ENCODE measurements at places on chromosomes 5 and 9. TPM values are rescaled to one million over a fixed set of nuclear protein-coding genes. Genes with fewer than 3 reads are reported as not detected.
A peak's percentile ranks its signal among the peaks of the same experiment; 100 is the strongest.

DNA sequence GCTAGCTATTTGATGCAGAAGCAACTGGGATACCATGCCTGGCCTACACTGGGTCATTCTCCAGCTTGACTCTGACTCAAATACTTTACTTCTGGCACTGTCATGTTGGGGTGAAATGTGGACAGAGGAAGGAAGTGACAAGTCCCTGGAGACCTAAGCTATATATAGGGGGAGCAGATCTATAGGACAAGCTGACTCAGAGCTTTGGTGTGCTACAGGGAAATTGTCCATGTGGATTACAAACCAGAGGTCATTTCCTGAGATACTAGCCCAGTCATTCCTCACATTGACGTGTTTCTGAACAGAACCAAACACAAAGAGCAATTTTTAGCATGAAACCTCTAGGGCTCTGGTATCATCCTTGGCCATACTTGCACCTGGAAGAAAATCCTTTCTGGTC lies 531.6 kb upstream of the CLINT1 start:
- no peak overlapping the region for H3K4me3 ChIP-seq
- no peaks in the 10 kb centered on the region for H3K4me1 ChIP-seq
- no peak for DNase-seq
- H3K36me3 ChIP-seq: no peaks in the 10 kb centered on the region

DNA sequence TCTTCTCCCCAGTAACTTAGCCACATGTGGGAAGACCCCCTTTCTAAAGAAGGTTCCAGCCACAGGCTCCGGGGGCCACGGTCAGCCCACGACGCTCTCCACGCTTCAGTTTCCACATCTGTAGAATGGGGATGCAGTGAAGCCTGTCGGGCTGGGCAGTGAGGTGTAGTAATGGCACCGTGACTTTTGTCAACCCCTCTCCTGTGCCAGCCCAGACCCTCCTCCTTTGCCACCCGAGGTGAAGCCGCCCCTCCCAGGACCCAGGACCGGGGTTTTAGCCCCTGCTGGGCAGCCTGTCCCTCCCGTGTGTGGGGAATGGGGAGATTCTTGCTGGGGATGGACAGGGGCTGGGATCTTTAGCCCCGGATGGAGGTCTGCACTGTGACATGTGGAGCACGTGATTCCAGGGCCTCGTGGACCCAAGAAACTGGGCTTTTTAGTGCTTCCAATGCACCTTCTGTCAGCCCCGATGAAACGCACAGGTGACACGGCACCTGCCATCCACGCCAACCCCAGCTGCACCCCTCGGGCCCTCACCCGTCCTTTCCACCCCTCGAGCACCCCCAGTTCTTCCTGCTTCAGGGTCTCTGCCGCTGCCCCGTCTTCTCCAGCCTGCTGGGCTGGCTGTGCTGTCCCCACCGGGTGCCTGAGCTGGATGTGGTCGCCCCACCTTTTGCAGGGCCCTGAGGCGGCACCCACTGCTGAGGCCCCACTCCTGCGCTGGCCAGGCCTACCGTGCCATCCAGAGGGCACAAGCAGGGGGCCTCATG lies 13.4 kb upstream of the RNU6ATAC start:
- H3K36me3 ChIP-seq: no peaks in the 10 kb centered on the region
- H3K4me3 ChIP-seq: no peak overlapping the region
- no peak overlapping the region for H3K27ac ChIP-seq
- peaks cover 16% of the 10 kb centered on the region for H3K4me1 ChIP-seq
- peak; percentile 4 for DNase-seq

- H3K36me3 ChIP-seq: no peaks in the 10 kb centered on the region
- no peaks in the 10 kb centered on the region for H3K4me1 ChIP-seq
- no peak overlapping the region for H3K27ac ChIP-seq
- DNase-seq: no peak
- H3K27me3 ChIP-seq: peaks cover 20% of the 10 kb centered on the region
- no peak overlapping the region for H3K4me3 ChIP-seq
These were observed 56.8 kb upstream of the TMEM252 start for GRCh38 chr9:68597362-68597997.

GRCh38 chr5:149423049-149423793 lies 44.1 kb upstream of the IL17B start:
- DNase-seq: no peak
- H3K27ac ChIP-seq: no peak overlapping the region
- peaks cover 15% of the 10 kb centered on the region for H3K4me1 ChIP-seq
- H3K36me3 ChIP-seq: no peaks in the 10 kb centered on the region
- H3K27me3 ChIP-seq: no peaks in the 10 kb centered on the region

GRCh38 chr5:113084402-113085083 lies 107.9 kb downstream of the DCP2 start:
- H3K27me3 ChIP-seq: no peaks in the 10 kb centered on the region
- no peaks in the 10 kb centered on the region for H3K4me1 ChIP-seq
- DNase-seq: no peak
- H3K27ac ChIP-seq: no peak overlapping the region
- no peak overlapping the region for H3K4me3 ChIP-seq
- no peaks in the 10 kb centered on the region for H3K36me3 ChIP-seq

GRCh38 chr5:131196331-131196730 lies 25.6 kb downstream of the LYRM7 start:
- peaks cover 10% of the 10 kb centered on the region for H3K4me1 ChIP-seq
- H3K4me3 ChIP-seq: no peak overlapping the region
- no peaks in the 10 kb centered on the region for H3K27me3 ChIP-seq
- peaks cover 2% of the 10 kb centered on the region for H3K36me3 ChIP-seq

DNA sequence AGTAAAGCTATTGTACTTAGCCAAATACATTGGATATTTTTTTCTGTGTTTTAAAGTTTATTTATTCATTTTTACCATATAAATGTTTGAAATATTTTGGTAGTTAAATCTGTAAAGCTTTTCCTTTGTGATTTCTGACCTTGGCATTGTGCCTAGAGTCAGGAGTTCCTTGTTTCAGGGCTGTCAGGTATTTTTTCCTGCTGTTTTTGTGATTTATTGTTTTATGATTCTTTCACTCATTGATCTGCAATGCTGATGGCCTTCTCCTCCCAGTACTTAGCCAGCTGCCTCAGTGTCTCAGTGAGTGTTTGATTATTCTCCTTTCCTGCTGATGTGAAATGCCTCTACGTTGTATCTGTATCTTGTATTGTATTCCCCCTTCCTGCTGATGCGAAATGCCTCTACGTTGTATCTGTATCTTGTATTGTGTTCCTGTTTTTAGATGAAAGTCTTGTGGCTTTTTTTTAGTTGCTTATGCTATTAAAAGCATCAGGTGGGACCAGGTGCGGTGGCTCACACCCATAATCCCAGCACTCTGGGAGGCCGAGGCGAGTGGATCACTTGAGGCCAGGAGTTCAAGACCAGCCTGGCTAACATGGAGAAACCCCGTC lies 61.0 kb downstream of the EHMT1 start:
- H3K4me1 ChIP-seq: peaks cover 20% of the 10 kb centered on the region
- no peaks in the 10 kb centered on the region for H3K27me3 ChIP-seq
- no peak for DNase-seq
- H3K4me3 ChIP-seq: no peak overlapping the region
- peaks cover 17% of the 10 kb centered on the region for H3K36me3 ChIP-seq

DNA sequence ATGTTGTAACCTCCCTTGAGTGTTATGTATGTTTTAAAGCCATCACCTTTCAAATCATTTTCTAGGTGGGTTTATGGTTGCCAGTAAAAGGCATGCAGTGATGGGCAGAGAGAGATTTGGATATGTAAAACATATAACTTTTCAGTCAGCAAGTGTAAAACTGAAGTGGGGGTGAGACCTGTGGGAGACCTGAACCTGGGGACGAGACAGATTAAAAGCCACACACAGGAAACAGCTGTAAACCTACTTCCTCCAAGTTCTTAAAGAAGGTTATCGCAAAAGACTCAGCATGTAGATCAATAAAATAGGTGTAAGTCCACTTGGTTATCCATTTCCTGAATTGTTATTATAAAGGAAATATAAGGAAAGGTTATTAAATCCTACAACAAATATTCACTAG lies 76.6 kb downstream of the YIPF5 start:
- DNase-seq: no peak
- peaks cover 4% of the 10 kb centered on the region for H3K27me3 ChIP-seq
- no peaks in the 10 kb centered on the region for H3K36me3 ChIP-seq

DNA sequence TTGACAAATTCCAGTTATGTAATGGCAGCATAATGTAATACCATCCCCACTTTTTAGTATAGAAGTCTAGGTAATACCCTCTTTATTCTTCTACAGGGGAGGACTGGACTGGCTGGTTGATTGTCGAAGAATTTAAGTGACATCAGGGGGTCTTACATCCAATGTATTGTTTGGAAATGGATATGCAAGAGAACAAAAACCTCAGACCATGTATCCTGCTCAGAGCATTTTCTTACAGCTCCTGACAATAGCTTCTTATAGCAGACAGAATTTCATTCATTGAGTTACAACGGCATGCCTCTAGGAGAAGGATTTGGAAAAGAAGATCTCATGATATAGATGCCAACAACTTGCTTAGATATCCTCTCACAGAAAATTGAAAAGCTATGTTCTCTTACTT lies 2032.3 kb downstream of the EFNA5 start:
- no peak for DNase-seq
- H3K27me3 ChIP-seq: no peaks in the 10 kb centered on the region
- H3K27ac ChIP-seq: no peak overlapping the region
- H3K36me3 ChIP-seq: no peaks in the 10 kb centered on the region

DNA sequence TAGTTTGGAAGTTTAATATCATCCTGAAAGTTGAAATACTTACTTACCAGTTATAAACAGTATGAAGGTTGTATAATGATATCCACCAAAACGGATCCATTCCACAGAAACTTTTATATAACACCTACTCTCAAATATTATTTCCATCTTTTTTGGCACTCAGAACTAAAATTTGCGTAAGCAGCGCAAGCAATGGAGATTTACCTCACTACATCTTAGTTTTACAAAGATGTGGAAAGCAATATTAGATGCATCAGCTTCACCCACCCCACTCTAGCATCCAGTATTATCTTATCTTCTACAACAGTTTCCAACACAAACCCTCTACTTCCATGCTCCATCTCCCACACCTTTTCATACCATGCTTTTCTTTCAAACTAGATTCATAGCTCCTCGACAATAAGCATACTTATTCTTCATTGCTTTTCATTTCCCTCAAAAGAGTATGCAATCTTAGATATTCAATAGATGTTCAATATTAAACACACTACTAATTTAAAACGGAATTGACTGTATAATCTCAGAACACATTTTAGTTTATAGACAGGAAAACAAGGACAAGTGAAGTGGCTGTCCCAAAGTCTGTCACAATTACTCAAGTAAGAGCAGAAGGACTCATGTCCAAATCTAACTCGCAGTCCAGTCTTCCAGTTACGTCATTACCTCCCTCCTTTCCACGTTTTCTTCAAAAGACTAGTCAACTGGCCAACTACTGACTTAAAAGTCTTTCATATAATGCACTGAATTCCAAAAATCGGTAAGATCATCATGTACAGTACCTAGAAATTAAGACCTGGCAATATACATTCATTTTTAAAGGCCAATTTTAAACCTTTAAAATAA lies 2.2 kb downstream of the PPP2CA start:
- DNase-seq: no peak
- H3K4me1 ChIP-seq: peaks cover 66% of the 10 kb centered on the region
- peaks cover 44% of the 10 kb centered on the region for H3K36me3 ChIP-seq
- H3K27ac ChIP-seq: peak overlapping the region; percentile 98
- no peaks in the 10 kb centered on the region for H3K27me3 ChIP-seq

JADE2 gene
- total RNA-seq: 68.0 TPM

ANKRD20A1 gene
- not detected for total RNA-seq

PRRT1B gene
- not detected for total RNA-seq

PKN3 gene
- total RNA-seq: 14.6 TPM

AMBP gene
- not detected for total RNA-seq

Data from activated CD4-positive, alpha-beta T cell treated with anti-CD3 and anti-CD28 coated beads for 36 hours (primary cell).